NCI-H187 treated with DMSO at 0.1 percent for 48 hours (cell line): ENCODE measurements at places on chromosomes 7 and 10.

DNA sequence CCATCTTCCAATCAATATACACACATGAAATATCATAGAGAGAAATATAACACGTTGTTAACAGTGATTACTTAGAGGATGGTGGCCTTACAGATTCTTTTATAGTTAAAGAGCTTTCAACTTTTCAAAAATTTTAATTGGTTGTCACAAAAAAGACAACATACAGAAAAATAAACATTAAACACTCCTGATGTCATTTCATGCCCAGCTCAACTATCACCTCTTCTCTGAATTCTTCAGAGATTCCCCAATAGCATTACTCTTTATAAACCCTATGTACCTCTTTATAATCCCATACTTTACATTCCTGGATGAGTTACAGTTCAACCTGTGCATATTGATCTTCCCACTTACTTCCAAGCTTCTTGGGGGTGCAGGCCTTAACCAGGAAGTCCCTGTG is 159.8 kb downstream of the POU6F2 start:
- no peak for DNase-seq

DNA sequence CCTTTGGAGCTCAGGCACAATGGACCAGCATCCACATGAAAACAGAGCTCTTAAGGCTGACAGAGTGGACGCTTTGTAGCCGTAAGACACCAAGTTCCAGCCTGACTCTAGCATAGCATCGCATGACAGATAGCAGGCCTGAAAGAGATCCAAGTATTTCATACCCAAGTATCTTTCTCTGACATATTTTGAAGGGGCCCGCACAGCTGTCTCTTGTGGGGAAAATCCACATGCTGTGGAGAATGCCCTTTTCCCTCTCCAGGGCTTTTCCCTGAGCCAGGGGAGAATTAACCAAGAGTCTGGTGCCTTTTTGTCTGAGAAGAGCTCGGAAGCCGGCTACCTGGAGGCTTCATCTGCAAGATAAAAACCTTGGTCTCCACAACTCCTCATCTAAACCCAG is 51.0 kb downstream of the CFAP46 start:
- no peak for DNase-seq

DNA sequence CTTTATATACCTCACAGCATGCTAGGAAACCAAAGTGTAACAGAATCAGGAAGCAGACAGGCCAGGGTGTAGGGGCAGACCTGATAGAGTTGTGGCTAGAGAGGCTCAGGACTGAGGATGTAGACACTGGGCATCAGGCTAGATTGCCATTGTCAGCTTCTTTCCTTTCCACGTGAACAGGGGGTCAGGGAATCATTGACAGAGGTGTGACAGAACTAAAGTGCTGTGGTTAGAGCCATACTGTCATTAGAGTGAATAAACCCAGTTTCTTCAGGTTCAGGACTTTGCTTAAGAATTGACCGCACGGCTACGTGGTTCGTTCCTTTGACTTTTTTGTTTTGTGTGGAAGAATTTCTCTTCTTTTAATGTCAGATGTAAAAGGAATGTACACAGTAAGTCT is 90.7 kb downstream of the CALD1 start:
- no peak for DNase-seq

- DNase-seq: no peak
These were observed 26.4 kb downstream of the TEX36 start for GRCh38 chr10:125656523-125656922.

- DNase-seq: no peak
These were observed 744.7 kb downstream of the KCNMA1 start for GRCh38 chr10:76892766-76893479.

DNA sequence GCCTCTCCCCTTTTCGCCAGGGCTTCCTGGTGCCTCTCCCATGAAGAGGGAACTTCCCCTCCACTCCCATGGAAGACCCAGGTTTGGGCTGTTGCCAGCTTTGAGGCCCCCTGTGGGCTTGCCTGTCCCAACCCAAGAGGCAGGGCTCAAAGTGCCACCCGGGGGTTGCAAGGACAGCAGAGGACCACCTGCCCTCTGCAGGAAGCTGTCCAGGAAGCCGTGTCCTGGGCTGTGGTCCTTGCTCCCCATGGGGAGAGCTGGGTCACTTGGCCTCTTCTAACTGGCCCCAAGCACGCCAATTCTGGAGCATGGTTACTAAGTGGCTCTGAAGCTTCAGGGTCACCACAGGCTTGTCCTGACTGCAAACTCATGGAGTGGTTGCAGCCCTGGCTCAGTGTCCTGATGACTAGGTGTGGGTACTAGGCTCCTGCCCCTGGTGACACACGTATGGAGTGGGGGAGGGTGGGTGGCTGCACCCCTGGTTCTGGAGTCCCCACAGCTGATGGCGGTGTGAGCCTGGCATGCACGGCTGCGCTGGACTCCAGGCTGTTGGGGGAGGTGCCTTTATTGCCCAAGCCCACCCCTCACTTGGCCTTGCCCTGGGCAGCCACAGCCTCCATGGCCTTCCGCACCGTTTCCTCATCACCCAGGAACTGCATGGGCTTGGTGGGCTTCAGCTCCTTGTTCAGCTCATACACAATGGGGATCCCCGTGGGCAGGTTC is 3.0 kb downstream of the PGAM2 start:
- no peak for DNase-seq

- no peak for DNase-seq
These were observed 29.3 kb upstream of the ETV1 start for GRCh38 chr7:14018751-14019150.

GRCh38 chr10:65945061-65945460 is 980.8 kb upstream of the LRRTM3 start:
- no peak for DNase-seq

GRCh38 chr10:124242365-124242764 is 149.0 kb upstream of the CHST15 start:
- no peak for DNase-seq

- no peak for DNase-seq
These were observed 29.9 kb downstream of the HEPACAM2 start for GRCh38 chr7:93196336-93196735.

- no peak for DNase-seq
These were observed 24.4 kb downstream of the GLI3 start for GRCh38 chr7:42212541-42213090.

- DNase-seq: no peak
These were observed 7.8 kb downstream of the GPER1 start for GRCh38 chr7:1095621-1096155.

GRCh38 chr10:14742815-14743214 is 31.9 kb downstream of the FAM107B start:
- DNase-seq: no peak

- DNase-seq: no peak
These were observed 43.4 kb upstream of the PRSS58 start for GRCh38 chr7:142301299-142301698.

- peak; percentile 14 for DNase-seq
These were observed 34.0 kb downstream of the DNAJB12 start for GRCh38 chr10:72320676-72321247.

GRCh38 chr10:43957267-43958070 is 308.8 kb upstream of the ZNF32 start:
- DNase-seq: no peak

- no peak for DNase-seq
These were observed 5.7 kb upstream of the TAS2R60 start for GRCh38 chr7:143437578-143437977.

DNA sequence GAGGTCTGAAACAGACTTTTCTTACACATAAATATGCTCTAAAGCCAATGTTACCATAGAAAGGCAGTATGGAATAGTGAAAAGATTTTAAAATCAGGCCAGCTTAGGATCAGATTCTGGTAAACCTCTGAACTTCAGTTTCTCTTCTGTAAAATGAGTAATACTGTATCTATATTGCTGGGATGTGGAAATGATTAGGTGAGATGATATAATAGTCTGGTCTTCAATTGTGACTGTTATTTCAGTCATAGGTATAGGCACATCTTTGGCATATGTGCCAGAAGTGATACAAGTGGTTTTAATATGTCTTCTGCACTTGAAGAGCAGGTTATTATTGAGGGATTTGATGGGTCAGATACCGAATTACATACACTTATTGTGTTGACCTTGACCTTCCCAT is 7.2 kb downstream of the ZNF277 start:
- no peak for DNase-seq

DNA sequence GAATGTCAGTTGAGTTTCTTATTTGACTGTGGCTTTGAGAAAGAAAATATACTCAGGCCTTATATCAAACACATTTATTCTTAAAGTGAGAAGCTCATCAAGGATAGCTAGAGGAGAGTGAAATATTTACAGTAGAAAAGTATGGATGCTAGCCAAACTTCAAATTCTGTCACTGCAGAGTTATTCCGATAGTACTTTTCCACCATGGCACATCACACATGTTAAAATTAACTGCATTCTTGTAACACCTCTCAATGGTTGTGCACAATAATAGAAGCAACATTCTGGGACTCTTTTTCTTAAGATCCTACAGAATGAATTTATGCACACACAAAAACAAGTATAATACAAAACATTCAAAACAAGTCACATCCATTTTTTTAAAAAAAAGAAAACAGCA is 4.5 kb downstream of the PPP1R3C start:
- no peak for DNase-seq

DNA sequence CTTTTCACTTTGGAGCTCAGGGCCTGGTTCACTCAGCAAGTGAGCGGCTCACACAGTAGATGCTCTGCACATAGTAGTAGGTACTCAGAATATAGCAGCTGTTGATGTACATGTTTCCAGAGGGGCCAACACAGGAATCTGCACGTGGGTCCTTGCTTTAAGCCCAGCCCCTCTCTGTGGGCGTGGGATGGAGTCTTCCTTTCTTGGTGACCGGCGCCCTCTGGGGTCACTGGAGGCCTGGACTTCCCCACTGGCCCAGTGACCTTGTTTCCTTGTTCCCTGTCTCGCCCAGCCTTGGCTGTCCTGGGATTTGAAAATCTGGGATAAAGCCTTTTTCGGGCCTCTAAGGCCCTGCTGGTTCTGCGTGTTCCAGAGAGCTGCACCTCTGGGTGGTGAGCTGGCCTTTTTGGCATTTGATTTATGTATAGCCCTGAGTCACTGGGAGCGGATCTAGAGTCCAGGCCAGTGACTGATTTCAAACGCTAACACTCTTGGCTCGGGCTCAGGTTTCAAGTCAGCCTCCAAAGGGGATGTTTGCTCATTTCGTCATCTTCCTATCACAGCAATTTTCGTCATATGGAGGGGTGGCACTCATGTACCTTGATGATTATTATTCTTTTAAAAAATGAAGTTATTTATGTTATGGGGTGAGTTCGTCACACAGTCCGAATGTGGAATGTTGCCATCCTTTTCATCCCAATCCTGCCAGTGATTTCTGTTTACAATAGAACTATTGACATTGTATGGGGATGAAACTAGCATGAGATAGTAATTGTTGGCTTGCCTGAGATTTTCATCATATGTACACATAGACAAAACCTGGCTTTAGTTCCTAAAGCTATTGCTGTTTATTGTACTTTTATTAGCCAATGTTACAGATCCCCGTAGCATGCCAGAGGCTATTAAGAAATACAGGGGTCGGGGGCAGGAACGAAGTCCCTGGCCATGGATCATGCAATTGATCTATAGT is 65.5 kb downstream of the CUX1 start:
- no peak for DNase-seq

DNA sequence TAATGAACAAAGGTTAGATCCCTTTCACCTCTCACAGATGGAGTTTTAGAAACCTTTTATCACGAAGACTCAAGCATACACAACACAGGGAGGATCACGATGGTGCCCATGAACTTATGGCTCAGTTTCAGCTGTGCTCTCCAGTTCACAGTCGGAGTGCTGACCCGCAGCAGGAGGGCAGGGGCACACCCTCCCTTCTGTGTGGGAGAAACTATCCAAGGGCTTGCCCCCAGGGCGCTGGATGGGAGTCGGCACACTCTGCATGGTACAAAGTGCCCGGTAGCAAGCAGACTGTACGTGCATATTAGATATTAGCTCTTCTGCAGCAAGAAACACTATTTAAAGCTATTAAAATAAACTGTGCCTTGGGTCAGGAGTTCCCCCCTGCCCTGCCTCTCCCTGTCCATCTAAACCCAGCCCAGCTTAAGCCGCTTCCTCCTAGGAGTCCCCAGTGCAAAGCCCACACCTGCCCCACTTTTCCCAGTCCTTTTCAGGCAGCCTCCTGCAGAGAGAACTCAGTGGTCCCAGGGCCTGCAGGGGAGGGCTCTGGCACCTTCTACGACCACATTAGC is 76.5 kb downstream of the CHST15 start:
- DNase-seq: no peak

DNA sequence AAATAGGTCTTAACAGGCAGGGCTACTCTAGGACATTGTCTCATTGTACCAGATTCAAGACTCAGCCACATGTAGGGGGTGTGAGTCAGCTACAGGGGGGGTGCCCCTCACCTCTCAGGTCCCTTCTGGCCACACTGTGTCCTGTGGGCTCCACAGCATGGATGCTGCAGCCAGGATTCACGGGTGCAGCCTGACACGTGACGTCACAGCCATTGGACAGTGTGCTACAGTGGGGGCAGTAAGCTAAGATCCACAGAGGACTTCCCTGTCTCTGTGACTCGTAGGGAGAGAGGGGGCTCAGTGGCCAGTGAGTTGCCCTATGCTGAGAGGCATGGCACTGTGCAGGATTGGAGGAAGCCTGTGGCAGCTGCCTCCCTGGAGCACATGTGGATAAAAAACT is 77.9 kb downstream of the TMEM178B start:
- no peak for DNase-seq

GRCh38 chr10:12975906-12976305 is 25.6 kb downstream of the CCDC3 start:
- no peak for DNase-seq

DNA sequence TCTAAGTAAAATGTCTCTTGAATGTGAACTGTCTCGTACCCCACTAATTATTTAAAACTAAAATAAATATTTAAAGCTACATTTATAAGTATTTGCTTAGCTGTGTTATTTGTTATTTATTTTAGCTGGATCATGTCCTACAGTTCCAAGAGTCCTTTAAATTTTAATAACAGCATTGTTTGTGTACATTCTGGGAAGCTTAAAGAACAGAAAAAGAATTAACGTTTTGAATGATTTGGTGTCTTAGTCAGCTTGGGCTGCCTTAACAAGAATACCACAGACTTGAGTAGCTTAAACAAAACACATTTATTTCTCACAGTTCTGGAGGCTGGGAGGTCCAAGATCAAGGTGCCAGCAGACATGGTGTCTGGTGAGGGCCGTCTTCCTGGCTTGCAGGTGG is 107.4 kb downstream of the ITIH5 start:
- DNase-seq: no peak

- no peak for DNase-seq
These were observed 17.2 kb upstream of the GLI3 start for GRCh38 chr7:42254217-42254616.

- DNase-seq: no peak
These were observed 41.4 kb downstream of the CAMK1D start for GRCh38 chr10:12390733-12391132.

- DNase-seq: no peak
These were observed 613.8 kb downstream of the LRMDA start for GRCh38 chr10:76045174-76045573.

DNA sequence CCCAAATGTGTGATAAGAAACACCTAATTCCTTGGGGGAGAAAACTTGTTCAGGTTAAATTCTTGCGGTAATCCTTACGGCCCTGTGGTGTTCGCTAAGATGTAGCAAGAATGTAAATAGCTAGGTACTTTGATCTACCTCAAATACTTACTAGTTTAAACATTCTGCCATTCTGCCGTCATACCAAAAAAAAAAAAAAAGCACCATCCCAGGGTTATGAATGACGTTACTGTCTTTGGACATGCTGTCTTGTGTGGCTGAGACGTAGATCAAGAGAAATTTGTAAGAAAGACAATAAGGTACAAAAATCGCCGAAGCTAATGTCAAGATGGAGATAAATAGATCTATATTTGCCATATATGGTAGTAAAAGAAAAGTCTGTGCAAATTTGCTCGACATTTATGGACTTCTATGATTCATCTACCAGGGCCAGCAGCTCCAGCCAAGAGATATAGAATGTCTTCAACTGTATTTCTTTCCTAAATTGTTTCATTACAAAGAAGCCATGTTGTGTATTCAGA is 195.6 kb downstream of the CUX1 start:
- no peak for DNase-seq
